ENCODE measurements at places on chromosomes 7 and 10.

DNA sequence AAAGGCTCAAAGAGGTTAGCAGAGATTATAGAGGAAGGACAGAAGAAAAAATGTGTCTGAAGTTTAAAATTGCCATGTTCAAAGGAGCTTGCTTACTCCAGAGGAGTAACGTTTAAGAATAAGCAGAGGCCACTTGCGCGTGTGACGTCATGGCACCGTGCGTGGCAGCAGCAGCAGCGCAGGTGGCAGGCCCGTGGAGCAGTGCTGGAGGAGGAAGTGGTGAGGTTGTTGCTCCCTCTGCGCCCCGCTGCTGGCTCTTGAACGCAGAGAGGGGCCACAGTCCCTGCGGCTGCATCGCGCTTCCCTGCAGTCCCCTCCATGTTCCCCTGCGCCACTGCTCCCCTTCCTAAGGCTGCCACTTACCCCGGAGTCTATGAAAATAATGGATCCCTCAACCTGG, 37.5 kb downstream of the GDI2 start:
- no peak for DNase-seq

DNA sequence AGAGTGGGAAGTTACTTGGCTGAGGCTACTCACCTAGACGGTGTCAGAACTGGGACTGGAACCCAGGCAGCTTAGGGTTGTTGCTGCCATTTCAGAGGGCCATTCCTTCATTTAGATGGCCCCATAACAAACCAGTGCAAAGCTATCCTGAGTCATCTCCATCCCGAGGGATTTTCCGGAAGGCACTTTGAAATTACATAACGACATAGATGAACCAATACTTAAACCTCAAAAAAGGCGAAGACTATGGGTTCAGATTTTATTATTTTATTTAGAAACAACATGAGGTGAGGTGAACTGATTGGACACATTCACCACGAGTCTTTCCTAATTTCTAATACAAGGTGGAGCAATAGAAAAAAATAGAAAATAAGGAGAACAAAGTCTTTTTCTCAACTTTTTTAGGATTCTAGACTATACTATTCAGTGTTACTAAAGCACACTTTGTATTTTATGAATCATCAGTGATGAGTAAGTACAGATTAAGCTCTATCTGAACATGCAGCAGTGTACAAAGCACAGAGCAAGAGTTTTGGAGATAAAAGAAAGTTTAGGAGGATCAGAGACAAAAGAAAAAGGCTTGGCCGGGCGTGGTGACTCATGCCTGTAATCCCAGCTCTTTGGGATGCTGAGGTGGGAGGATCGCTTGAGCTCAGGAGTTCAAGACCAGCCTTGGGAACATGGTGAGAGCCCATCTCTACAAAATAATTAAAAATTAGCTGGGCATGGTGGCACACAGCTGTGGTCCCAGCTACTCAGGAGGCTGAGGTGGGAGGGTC, 79.5 kb upstream of the SVIL start:
- DNase-seq, result no peak

GRCh38 chr10:110498087-110498981, 627 bp downstream of the DUSP5 start:
- no peak for DNase-seq

DNA sequence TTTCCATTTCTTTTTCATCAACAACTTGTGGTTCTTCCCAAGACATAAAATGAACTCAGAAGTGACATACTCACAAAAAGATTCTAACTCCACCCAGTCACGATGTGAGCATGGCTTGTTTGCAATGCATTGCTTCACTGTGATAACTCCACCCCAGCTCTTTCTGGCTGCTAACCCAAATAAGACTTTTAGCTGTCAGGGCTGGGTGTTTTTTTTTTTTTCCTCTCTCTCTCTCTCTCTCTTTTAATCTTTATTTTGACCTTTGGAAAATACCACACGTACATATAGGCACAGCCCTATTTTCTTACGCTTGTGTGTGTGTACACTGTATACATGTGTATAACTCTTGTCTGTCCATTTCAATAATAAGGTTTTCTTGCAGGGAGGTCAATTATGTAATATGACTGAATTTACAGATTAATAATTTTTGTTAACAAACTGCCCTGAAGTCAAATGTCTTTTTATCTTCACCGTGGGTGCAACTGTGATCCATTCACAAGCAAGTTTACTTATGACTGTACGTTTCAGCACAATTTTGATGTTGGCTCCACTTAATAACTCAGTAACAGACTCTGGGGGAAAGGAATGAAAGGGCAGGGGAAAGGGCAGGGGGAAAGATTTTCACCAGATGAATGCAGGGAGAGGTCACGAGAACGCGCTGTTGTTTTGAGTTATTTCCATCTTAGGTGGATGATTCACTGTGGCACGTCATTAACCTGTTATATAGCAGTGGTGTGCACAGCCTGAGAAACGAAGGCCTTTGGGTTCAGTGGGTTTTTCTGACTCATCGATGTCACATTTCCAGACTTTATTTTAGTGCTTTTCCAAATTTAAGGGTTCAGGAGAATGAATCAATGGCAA, 49.1 kb downstream of the APBB1IP start:
- no peak for DNase-seq

GRCh38 chr7:139561-140243, 52.7 kb upstream of the FAM20C start:
- DNase-seq, result no peak

DNA sequence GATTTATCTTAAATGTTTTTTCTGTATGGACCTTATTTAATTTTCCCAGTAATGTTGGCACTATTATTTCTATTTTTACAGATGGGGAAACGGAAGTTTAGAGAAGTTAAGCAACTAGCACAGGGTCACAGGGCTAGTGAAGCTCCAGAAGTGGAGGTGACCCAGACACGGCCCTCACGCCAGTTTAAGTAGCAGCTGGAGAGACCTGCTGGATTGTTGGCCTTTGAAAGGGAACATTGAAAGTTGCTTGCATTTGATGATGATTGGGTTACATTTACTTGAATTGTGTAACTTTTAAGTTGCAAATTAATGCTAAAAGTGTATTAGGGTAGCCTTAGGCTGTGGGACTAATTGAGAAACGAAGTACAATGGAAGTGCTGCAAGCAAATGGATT, 25.6 kb downstream of the CDK14 start:
- DNase-seq, result no peak

DNA sequence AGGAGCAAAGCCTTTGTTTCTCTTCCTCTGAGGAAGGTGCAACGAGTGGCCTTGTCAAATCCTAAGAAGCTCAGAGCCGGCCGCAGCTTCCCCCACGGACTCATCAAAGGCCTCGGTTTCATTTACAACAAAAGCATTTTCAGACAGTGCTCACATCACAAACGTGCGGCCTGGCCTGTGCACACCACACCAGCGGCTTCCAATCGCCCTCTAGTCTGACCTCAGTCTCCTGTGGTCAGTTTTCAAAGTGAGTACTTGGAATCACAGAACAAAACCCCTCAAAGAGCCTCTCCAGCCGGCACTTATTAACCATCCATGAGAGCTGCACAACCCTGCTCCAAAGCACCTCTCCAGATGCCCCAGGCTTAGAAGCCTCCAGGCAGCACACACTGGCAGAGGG, 3.3 kb downstream of the RADIL start:
- no peak for DNase-seq

GRCh38 chr7:102165136-102165535, 121.5 kb upstream of the SH2B2 start:
- no peak for DNase-seq

DNA sequence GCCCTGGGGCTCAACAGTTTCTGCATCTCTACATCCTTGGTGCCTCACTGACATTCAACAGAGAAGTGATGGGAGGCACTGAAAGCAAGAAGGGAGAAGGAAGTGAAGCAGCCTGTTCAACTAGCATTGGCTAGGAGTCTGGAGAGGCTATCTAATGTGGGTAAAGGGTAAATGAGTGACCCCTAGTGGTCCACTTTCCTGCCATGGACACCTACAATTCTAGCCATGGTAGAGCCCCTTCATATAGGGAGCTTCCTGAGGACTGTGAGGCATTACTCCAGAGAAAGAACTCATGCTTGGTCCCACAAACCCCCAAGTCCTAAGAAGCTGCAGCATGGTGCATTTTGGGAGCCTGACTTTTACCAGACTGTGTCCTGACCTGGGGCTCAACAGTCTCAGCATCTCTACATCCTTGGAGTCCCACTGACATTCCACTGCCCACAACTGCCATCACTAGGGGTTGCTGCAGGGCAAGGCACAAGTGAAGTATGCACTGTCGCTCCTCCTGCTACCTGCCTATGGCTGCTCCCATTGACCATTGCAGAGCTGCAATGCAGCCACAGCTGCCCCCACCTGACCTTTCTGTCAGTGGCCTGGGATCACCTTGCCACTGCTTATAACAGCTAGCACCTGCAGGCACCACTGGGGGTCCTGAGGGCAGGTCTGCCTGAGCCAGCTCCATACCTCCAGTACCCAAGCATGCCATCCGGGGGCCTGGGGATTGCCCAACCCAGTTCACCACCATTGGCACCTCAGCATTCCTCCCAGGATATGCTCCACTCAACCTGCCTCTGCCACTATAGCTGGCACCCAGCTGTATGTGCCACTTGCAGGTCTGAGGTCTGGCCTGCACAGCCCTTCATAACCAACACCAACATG, 44.1 kb upstream of the CDK6 start:
- DNase-seq, result no peak

DNA sequence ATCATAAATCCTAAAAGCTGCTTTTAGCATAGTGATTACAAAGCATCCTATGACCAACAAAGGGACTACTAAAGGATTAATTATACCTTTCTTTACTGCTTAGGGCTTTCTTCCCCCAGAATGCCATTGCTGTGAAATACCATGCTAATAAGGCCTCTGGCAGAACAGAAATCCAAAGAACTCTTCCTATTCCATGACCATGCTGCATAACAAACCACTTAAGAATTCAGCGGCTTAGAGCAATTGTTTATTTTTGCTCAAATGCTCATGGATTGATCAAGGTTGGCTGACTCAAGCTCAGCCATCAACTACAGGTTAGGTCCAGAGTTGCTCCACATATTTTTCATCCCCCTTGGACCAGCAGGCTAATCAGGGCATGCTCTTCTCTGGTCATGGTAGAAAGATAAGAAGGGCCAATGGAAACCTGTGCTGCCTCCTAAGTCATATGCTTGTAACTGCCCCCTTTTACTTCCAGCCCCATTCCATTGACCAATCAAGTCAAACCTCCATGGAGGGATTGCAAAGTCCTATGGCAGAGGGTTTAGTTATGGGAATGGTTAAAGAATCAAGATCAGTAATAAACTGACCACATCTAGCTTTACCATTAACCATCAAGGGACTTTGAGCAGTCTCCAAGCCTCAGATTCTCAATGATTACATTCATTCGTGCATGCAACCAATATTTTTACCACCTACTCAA, 244.4 kb upstream of the FZD1 start:
- no peak for DNase-seq

GRCh38 chr10:27714349-27714748, 31.3 kb downstream of the MKX start:
- no peak for DNase-seq

- no peak for DNase-seq
These were observed 28.3 kb upstream of the SDK1 start for GRCh38 chr7:3272691-3273141.

DNA sequence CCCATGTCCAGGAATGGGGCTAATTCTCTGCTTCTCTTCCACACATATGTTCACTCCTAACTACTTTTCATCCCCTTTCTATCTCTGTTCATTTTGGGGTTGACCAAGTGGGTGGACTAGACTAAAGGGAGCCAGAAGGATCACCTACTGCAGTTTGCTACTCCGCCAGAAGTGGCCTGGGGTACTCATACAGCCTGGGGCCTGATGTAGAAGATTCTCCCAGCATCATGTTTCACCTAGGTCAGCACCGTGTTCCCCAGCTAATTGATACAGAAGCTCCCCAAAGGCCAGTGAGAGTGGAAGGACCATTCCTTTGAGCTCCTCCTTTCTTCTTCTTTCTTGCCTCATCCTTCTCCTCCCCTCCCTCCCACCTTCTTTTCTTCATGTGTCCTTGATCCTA, 19.6 kb upstream of the IFRD1 start:
- DNase-seq, result no peak

DNA sequence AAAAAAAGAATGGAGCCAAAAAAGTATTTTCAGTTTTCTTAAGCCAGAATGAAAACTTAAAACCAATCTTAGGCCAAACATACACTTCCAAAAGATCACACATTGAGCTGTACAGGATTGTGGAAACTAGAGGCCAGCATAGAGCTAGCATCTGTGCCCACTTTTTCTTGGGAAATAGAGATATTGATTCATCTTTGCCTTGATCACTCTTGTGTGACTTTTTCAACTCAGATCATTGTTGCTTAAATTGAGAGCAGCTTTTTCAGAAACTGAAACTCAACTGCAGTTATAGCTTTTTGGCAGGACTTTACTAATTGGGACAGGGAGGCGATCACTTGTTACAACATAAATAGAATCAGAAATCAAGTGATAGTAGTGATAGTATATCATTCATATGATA, 132.2 kb downstream of the PRKG1 start:
- no peak for DNase-seq

DNA sequence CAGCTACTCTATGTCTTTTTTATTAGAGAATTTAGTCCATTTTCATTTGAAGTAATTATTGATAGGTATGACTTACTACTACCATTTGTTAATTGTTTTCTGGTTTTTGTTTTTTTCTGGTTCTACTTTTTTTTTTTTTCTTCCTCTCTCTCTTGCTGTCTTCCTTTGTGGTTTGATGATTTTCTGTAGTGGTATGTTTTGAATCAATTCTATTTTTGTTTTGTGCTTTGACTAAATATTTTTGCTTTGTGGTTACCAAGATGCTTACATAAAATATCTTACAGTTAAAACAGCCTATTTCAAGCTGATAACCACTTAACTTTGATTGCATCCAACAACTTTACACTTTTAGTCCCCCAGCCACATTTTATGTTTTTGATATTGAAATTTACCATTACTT, 3.3 kb upstream of the OR2F2 start:
- DNase-seq, result no peak

DNA sequence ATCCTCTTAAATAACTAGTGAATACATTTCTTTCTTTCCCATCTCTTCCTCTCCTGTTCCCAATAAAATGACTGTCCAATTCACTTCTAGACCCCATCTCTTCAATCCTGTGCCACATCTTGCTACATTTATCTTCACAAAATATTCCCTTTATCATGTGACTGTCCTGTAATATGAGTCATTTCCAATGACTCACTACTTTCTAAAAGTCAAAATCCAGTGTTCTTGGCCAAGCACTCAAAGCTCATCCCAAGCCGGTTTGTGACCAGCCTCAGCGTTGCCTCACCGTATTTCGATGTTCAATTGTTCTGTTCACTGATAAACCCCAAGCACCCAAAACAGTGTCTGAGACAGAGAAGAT, 104.7 kb downstream of the PARD3 start:
- no peak for DNase-seq

DNA sequence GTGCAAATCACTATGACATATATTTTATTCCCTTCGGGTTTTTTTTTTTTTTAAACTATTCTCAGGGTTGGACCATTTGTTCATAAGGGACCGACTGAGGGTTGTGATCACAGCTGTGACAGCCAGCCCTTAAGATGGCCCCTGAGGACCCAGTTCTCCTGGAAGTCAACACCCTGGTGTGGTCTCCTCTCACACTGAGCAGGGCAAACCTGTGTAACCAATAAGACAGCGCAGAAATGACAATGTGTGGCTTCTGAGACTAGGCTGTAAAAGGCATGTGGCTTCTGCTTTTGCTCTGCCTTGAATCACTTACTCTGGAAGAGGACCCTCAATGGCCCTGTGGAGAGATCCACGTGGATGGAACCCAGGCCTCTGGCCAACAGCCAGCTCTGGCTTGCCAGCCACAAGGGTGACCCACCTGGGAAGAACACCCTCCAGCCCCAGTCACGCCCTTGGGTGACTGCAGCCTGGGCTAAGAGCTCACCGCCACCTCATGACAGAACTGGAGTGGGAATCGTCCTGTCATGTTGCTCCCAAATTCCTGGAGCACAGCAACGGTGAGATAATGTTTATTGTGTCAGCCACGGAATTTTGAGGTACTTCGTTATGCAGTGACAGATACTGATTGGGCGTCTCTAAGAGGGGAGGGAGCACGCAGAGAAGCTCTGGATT, 127.1 kb downstream of the CLEC2L start:
- DNase-seq, result no peak

Data from NCI-H774 (cell line).